Stimulated activated CD8-positive, alpha-beta memory T cell treated with anti-CD3 and anti-CD28 coated beads, Interleukin-4, amount 100 ng/mL, for 4 hours (primary cell): ENCODE measurements at places on chromosomes 7 and 10.

DNA sequence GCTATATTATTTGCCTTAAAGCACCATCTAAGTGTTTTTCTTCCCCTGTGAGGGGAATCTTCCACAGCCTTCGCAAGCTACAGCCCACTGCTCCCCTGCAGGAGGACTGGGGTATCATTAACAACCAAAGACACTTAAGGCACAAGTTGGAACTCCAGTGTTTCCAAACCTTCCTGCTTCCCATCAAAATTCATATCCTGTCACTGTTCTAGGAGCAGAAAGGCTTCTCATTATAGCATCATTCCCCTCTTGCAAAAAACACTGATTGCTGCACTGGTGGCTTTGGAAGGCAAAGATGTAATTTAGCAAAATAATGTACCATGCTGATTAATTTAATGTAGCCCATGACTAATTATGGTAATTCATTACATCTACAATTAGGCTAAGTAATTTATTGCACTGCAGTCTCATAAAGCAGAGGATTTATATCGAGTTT, 207.2 kb downstream of the SKAP2 start:
- DNase-seq, result no peak

DNA sequence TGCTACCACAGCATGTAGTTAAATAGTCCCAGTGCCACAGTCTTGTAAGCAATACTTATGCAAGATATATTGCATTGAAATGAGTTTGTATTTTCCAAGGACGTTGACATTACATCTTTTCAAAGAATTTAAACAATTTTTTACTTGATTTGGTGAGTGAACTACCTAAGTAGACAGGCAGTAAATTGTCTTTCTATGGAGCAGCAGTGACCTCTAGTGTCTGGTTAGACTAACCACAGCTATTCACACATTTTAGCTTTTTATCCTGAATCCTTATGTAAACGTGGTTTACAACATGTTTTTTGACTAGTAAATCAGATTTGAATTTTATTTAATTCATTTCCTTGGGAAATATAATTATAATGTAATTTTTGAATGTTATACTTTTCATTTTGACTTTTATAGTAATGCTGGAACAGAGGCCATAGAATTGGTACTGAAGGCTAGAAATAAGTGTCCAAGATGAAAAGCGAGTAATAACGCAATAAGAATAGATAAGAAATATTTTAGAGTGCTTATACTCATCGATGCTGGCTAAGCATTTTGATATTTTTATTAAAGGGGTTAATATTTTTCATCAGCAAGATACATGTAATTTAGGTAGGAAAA, 5.6 kb downstream of the LRRTM3 start:
- no peak for DNase-seq

- no peak for DNase-seq
Observed at GRCh38 chr10:53325066-53325465, 552.5 kb upstream of the MBL2 start.

- DNase-seq, result no peak
Observed at GRCh38 chr7:24966802-24967201, 13.2 kb downstream of the OSBPL3 start.

DNA sequence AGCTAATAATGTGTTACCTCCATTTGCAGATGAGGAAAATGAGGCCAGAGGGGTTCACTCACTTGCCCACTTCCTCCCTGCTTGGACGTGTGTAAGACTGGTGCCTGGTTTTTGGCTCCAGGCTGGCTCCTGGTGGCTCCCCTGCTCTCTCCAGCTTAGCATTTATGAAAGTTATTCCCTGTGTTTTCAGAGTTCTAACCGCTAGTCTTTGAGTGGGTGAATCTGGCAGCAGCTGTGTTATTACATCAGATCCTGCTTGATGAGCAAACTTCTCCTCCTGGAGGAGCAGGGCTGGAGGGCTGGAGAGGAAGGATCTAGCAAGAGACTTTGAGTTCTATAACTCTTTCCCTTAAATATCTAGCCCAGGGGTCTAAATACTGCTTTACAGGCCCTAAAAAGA, 80.9 kb upstream of the AGBL3 start:
- DNase-seq, result no peak

GRCh38 chr10:124010024-124010423, 83.4 kb downstream of the CHST15 start:
- no peak for DNase-seq

GRCh38 chr7:109549471-109550193, 980.0 kb downstream of the DNAJB9 start:
- no peak for DNase-seq

DNA sequence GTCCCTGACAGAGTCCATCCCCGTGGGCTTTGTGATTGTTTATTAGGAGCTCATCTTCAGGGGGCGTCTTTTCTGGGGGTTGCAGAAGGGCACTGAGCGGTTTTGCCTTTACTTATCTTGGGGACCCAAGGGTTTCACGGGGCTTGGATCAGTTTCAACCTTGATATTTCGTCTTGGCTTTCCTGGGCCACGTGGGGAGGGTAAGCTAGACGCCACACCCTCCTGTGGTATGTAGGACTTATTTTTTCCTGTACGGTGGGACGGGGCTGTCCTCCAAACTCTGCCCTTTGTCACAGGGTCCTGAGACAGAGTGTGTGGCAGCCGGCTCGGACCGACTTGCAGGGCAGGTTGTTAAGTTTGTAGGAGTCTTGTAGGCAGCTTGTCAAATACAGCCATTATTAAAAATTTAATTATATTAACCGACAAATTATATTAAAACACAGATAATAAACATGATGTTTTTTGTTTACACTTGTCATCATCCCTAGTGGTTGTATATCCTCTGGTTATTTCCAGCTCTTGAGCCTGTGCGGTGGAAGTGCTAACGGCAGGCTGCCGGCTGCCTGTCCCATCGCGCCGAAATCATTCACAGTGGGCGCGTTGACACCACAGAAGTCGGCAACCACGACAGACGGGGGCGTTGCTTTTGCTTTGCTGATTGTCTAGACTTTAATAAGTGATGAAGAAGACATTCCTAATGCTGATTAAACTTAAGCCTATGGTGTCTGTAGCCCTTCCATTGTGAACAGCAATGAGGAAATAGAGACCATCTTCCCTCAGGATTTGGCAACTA, 193.2 kb downstream of the DNAJB6 start:
- no peak for DNase-seq

- DNase-seq, result no peak
Observed at GRCh38 chr7:16754856-16755317, 1.3 kb downstream of the TSPAN13 start.

- DNase-seq, result no peak
Observed at GRCh38 chr7:5284304-5285281, 1.9 kb downstream of the SLC29A4 start.

DNA sequence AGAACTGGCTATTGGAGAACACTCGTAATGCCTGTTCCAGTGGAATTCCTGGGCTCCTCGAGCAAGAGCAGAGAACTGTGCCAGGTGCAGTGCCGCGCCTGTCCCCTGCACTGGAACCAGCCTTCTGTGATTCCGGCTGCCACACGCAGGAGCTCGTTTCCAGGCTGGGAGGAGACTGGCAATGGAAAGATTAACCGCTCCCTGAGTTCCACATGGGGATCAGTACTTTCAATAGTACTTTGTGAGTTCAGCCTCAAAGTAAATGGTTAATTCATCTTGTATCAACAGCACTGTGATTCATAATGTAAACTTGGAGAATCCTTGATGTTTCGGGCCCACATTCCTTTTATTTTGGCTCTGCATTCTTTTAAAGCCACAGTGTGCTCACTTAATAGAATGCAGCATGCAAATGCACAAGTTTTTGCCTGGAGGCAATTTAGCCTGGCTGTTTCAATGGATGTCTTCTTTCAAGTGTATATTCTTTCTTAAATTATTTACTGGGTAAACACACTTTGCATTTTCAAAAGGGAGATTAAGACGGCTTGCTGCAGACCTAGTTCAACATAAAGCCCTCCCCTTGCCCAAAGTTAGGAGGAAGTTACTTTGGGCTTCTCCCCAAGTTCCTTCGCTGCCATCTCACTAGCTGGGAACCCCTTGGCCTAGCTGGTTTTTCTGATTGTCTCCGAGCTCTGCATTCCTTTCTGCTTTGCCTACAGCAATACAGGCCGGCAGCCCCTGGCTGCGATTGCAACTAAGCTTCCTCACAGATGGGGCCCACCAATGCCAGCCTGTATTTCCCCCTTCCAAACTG, 138.1 kb upstream of the TCF7L2 start:
- no peak for DNase-seq

- DNase-seq, result no peak
Observed at GRCh38 chr7:30175636-30176147, 40.9 kb downstream of the MTURN start.

GRCh38 chr7:40969641-40970040, 733.2 kb downstream of the INHBA start:
- no peak for DNase-seq

DNA sequence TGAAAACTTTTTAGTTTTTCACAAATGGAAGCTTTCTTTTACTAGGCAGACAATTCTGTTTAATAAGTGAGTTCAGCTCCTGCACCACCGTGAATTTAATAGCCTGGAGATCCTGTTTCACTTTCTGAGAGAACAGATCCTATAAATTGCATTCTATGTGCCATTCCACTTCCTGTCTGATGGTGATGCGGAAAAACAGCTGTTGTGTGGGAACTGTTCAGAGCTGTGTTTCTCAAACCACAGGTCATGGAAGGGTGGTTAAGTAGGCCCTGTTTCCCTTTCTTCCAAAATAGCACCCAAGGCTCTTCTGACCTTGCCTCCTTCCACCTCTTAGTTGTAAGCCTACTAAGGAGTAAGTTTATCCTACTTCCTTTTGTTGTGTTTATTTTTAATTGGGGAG, 97.2 kb upstream of the DKK1 start:
- no peak for DNase-seq

GRCh38 chr10:93299195-93299594, 182.9 kb downstream of the MYOF start:
- DNase-seq, result no peak

GRCh38 chr7:38830826-38831225, 78.2 kb downstream of the VPS41 start:
- no peak for DNase-seq

DNA sequence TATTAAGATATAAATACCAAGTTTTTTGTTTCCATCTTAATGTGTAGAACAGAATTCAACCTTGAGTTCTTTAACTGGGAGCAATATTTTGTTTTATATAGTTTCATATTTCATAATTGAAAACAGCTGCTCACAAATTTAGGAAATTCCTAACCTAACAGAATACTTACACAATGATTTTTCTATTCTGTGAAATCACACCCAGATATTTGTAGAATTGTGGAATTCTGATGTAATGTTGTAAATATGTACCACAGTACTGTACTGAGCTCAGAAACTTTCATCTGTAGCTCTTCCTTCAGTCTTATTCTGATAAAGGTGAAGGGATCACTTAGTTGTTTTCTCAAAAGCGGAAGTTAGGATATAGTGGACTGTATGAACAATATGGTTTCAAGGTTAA, 143.4 kb upstream of the GLI3 start:
- DNase-seq, result no peak

DNA sequence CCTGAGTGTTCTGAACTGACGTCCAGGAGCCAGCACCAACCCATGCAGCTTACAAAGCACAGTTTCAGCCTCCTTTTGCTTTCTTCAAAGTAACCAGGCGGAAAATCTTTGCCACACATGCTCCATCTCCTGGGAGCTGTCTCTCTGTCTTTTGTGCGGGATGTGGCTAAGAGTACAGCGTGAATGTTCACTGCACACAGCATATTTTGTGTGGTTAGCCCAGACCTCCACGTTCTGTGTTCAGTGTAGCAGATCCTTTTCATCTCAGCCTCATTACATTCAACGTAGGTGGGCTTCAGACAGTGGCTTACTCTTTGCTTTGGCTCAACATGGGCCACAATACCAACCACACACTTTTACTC, 200.8 kb downstream of the TNS3 start:
- no peak for DNase-seq

DNA sequence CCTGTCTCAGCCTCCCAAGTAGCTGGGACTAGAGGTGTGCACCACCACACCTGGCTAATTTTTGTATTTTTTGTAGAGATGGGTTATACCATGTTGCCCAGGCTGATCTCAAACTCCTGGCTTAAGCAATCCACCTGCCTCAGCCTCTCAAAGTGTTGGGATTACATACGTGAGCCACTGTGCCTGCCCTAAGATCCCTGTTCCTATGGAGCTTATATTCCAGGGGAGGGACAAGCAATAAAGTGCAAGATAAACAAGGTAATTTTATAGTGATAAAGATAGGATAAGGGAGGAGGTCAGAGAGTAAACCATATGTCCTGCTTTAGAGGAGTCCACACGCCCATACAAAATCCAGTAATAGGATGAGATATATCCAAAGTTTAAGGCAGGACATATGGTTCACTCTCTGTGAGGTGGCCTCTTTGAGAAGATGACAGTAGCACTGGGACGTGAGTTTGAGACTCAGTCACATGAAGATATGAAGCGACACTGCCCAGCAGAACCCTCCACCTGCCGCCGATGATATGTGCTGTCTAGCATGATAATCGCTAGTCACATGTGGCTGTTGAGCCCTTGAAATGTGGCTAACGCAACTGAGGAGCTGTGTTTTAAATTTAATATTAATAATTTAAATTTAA, 113.5 kb upstream of the PDCD4 start:
- no peak for DNase-seq

GRCh38 chr10:576130-576465, 113.4 kb downstream of the DIP2C start:
- no peak for DNase-seq

GRCh38 chr7:14570750-14571607, 331.6 kb downstream of the DGKB start:
- DNase-seq, result no peak

GRCh38 chr10:133372507-133372906, 647 bp downstream of the ECHS1 start:
- no peak for DNase-seq

- DNase-seq, result no peak
Observed at GRCh38 chr10:103885617-103886016, 30.2 kb upstream of the SH3PXD2A start.

DNA sequence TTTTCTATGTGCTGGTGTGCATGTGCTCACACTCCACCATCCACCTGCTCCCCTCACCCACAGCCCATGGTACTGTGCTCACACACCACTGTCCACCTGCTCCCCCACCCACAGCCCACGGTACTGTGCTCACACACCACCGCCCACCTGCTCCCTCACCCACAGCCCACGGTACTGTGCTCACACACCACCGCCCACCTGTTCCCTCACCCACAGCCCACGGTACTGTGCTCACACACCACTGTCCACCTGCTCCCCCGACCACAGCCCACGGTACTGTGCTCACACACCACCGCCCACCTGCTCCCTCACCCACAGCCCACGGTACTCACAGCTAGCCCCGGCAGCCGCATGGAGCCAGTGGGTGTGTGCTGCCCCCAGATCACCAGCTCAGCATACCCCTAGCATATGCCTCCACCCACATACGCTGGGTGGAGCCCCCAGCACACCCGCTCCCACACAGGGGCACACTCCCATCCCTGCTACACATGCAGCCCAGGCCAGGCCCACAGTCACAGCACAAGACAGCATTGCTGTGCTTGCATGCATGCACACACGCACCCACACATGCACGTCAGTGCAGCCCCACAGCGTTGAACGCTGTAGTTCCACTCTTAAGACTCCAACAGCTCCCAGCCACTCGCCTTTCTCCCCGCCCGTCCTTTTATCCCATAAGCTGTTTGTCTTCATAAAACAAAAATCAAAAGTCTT, 62.0 kb downstream of the PAX2 start:
- no peak for DNase-seq
